ENCODE measurements at places on chromosomes 12 and 14. TPM values are rescaled to one million over a fixed set of nuclear protein-coding genes. Genes with fewer than 3 reads are reported as not detected.

SLC22A17 gene
- total RNA-seq = 0.64 TPM

SLC8A3 gene
- total RNA-seq = not detected

SCNN1A gene
- total RNA-seq = 1.0 TPM

NINJ2 gene
- 0.72 TPM for total RNA-seq

CCNT1 gene
- 37.8 TPM for total RNA-seq

LIN7A gene
- total RNA-seq = under 0.01 TPM

SMIM41 gene
- total RNA-seq = 0.72 TPM

CLEC12A gene
- not detected for total RNA-seq

KCNA1 gene
- not detected for total RNA-seq

SERPINA12 gene
- not detected for total RNA-seq

SMOC1 gene
- total RNA-seq = 18.4 TPM

PTPN21 gene
- 1.7 TPM for total RNA-seq

HCAR1 gene
- not detected for total RNA-seq

GPRC5A gene
- 112 TPM for total RNA-seq

LMO3 gene
- 2.0 TPM for total RNA-seq

DLST gene
- 47.6 TPM for total RNA-seq

EEF1AKMT3 gene
- total RNA-seq = 3.0 TPM

ZDHHC22 gene
- not detected for total RNA-seq

GXYLT1 gene
- total RNA-seq = 8.2 TPM

SFSWAP gene
- total RNA-seq = 70.7 TPM

FBLN5 gene
- total RNA-seq = 0.23 TPM

TAS2R14 gene
- 2.2 TPM for total RNA-seq

CLMN gene
- total RNA-seq = 14.7 TPM

CCDC85C gene
- 7.3 TPM for total RNA-seq

BATF gene
- total RNA-seq = not detected

TNS2 gene
- total RNA-seq = 31.3 TPM

PLCZ1 gene
- total RNA-seq = 0.05 TPM

CPSF2 gene
- total RNA-seq = 36.1 TPM

P2RX2 gene
- total RNA-seq = not detected

B3GNT4 gene
- total RNA-seq = 0.37 TPM

LTBR gene
- total RNA-seq = 138 TPM

SDS gene
- total RNA-seq = not detected

TRHDE gene
- 16.2 TPM for total RNA-seq

CEBPE gene
- not detected for total RNA-seq

TMPRSS12 gene
- not detected for total RNA-seq

PAPLN gene
- total RNA-seq = 4.2 TPM

CACNA2D4 gene
- total RNA-seq = 0.29 TPM

COX8C gene
- not detected for total RNA-seq

DTX1 gene
- 3.5 TPM for total RNA-seq

OR10P1 gene
- total RNA-seq = not detected

Data from A375 (cell line).